ENCODE measurements at places on chromosomes 4 and X.

DNA sequence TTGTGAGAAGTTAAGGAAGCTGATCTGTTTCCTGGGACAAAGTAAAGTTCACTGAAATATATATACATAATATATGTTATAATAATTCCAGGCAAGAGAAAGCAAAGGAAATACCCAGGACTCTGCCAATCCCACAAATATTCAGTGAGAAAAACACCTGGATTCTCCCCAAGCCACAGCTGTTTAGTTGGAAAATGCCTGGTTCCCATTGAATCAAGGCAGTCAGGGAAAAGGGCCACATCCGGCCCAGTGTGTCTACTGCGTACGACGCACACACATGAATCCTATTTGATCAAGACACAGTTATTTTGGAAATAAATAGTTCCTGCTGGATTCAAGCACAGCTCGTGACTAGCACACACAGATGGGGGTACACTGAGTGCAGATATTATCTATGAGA lies 6.3 kb upstream of the DCHS2 start:
- no peak for DNase-seq

- DNase-seq, result no peak
These were observed 28.7 kb downstream of the DIAPH2 start for GRCh38 chrX:96713303-96713702.

DNA sequence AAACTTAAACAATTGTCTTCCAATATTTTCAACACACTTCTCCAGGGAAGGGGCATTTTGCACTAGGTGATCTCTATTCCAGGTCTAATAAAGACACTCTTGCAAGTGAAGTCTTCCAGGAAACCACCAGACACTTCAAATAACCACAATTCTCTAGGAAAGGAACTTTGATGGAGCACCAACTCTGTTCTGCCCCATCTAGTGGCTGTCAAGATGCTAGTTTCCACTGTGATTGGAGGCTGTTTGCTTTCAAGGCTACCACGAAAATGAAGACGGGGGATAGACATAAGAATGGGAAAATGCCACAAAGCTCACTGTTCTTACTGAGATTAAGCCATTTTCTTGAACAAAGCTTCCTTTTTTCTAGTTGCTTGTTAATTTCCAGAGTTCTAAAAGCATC lies 100.6 kb upstream of the F9 start:
- peak; percentile 0 for DNase-seq

DNA sequence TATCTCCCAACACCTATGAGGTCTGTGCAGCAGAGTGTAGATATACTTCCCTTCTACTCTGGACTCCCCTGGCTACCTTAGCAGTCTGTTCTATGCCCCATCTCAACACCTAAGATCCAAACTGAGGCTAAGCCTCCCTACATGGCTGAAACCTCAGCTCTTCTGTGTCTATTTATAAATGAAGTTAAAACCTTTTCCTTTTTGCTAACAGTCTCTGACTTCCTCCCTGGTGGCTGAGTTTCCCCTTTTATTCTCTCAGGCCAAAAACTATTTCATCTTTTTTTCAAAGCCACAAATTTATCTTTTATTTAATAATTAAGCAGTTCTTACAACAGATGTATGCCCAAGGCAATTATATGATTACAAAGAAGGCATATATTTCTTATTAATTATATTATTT lies 111.8 kb upstream of the STIM2 start:
- no peak for DNase-seq

DNA sequence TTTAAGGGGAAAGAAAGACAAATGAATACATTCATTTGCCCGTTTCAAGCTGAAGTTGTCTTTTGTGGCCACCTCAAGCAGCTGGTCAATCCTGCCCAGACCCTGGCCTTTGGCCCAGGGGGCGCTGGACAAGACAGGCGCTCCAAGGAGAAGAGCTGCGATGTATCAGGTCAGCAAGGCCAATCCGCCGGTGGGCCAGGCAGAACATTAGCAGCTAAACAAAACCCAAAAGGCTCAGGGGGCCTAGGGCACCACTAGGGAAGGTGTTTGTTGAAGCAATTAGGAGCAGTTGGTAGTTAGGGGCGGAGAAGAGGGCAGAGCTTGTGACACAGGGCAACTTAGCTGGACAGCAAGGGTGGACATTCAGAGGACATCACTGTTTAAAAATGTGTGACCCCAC lies 60.8 kb upstream of the TMEM33 start:
- DNase-seq, result no peak
